ENCODE measurements at places on chromosomes 7 and 10. TPM values are rescaled to one million over a fixed set of nuclear protein-coding genes. Genes with fewer than 3 reads are reported as not detected.

INSYN2A gene
- total RNA-seq, result not detected

GPR22 gene
- not detected for total RNA-seq

PAPOLB gene
- total RNA-seq, result not detected

C10orf143 gene
- total RNA-seq, result 2.5 TPM

LBX1 gene
- total RNA-seq, result not detected

PFKP gene
- total RNA-seq, result 294 TPM

NCF1 gene
- total RNA-seq, result not detected

NPC1L1 gene
- total RNA-seq, result not detected

DNA sequence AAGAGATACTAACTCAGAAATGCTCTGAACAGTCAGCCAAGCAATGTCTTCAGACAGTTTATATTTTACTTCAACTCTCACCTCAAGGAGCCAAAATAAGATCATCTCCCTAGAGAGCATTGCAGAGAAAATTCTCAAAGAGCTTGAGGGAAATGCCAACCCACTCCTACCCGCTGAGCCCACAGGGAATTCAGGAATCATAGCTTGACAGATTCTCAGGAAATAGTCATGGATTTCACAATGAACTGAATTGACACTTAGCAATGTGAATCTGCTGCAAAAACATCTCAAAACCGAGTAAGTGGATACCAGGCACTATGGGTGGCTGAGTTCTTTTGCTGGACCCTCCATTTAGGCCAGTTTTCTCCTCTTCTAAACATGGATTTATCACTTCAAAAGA is 9.8 kb upstream of the PLAC9 start:
- peaks cover 22% of the 10 kb centered on the region for H3K27me3 ChIP-seq
- no peak overlapping the region for H3K4me3 ChIP-seq
- no peak overlapping the region for H3K27ac ChIP-seq
- DNase-seq, result no peak
- H3K36me3 ChIP-seq, result no peaks in the 10 kb centered on the region
- H3K4me1 ChIP-seq, result no peaks in the 10 kb centered on the region

GRCh38 chr7:92489634-92490033 is 11.9 kb upstream of the ERVW-1 start:
- DNase-seq, result peak; percentile 22
- H3K4me3 ChIP-seq, result no peak overlapping the region
- no peaks in the 10 kb centered on the region for H3K27me3 ChIP-seq

- no peaks in the 10 kb centered on the region for H3K27me3 ChIP-seq
- H3K36me3 ChIP-seq, result no peaks in the 10 kb centered on the region
- no peaks in the 10 kb centered on the region for H3K4me1 ChIP-seq
- DNase-seq, result no peak
- H3K27ac ChIP-seq, result no peak overlapping the region
Measured at GRCh38 chr10:67257018-67257417, 331.2 kb downstream of the LRRTM3 start.

DNA sequence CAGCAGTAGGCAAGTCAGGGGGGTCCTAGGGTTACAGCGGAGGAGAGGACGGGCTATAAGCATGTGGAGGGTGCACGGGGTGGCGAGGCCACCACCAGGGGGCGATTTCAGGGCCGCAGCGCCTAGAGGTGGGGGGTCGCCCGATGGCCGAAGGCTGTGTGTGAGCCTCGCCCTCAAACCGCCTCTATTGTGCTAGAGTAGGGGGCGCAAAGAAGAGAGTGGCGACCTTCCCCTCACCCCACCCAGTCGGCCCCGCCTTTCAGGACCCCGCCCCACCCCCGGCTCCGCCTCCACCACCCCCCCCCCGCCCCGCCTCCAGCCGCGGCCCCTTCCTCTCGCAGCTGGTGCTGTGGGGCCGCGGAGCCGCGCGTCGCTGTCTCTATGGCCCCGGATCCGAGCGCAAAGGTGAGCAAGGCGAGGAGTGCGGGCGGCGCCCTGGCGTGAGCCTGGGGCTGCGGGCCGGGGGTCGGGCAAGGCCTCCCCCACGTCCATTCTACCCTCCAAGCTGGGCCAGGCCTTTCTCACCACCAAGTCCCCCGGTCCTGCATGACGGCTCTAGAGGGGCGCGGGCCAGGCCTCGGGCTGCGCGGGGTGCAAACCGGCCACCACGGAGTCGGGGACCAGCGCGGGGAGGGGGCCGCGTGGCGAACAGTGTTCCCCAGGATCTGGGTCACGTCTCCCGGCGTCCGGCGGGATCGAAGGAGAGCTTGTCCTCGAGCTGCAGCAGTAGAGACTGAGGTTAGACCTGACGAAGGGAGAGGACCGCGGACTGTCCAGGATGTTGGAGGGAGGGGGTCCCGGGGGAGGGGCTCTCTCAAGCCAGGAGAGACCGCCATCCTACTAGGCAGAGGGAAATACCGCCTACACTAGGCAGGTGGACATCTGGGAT is at the start of gene SEMA4G:
SEMA4G (plus strand) TSS at position 318 of the 889 bp plus-strand sequence. CDS start 3,409 bp downstream, outside the sequence.
- H3K4me3 ChIP-seq, result peak within 1 kb of the TSS; percentile 72
- H3K27ac ChIP-seq, result no peak within 1 kb of the TSS
- peaks cover 6% of the 10 kb centered on the region for H3K36me3 ChIP-seq
- H3K27me3 ChIP-seq, result peaks cover 6% of the 10 kb centered on the region
- H3K4me1 ChIP-seq, result peaks cover 6% of the 10 kb centered on the region

- DNase-seq, result no peak
- no peak overlapping the region for H3K27ac ChIP-seq
- no peak overlapping the region for H3K4me3 ChIP-seq
- H3K27me3 ChIP-seq, result no peaks in the 10 kb centered on the region
- no peaks in the 10 kb centered on the region for H3K4me1 ChIP-seq
Measured at GRCh38 chr10:34889004-34889869, 74.1 kb upstream of the PARD3 start.

DNA sequence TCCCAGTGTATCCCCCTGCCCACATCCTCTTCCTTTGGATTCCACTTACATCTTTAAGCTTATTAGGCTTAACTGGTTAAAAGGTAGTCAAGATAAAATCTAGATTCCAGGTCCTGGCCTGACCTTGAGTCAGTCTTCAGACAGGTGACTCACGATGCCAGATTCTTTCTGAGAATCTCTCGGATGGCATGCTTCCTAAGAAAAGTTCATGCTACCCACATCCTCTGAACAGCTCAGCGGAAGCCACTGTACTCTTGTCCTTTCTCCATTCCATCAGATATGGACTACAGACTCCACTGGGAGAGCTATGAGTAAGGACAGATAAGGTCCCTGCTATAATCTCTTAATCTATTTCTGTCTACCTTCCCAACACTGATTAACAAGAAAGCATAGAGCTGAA is 43.4 kb downstream of the DNMBP start:
- peaks cover 6% of the 10 kb centered on the region for H3K4me1 ChIP-seq
- H3K27ac ChIP-seq, result no peak overlapping the region
- peaks cover 3% of the 10 kb centered on the region for H3K36me3 ChIP-seq
- H3K4me3 ChIP-seq, result no peak overlapping the region

DNA sequence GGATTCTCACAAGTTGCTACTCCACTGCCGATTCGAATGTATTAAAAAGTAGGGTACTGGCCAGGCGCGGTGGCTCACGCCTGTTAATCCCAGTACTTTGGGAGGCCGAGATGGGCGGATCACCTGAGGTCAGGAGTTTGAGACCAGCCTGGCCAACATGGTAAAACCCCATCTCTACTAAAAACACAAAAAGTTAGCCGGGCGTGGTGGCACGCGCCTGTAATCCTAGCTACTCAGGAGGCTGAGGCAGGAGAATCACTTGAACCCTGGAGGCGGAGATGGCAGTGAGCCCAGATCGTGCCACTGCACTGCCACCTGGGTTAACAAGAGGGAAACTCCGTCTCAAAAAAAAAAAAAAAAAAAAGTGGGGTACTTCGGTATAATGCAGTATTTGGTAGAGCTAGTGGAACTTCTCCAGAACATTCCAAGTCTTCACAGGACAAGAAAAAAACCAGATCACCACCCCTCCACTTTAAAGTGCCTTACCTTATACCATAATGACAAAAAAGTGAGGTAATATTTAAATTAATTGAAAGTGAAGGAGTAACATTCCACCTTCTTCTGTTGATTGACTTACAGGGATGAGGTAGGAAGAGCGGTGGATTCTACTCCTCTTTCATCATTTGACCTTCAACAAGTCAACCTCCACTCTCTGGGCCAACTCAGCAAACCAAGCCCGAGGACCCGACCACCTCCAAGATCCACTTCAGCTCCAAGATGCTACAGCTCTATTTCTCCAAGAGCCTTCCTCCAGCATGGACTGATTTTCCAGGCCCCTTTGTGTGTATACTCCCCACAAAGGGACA is 2.0 kb downstream of the BAZ1B start:
- peak; percentile 67 for DNase-seq
- peaks cover 44% of the 10 kb centered on the region for H3K4me1 ChIP-seq
- peaks cover 44% of the 10 kb centered on the region for H3K36me3 ChIP-seq
- H3K27me3 ChIP-seq, result no peaks in the 10 kb centered on the region
- H3K27ac ChIP-seq, result peak overlapping the region; percentile 88
- H3K4me3 ChIP-seq, result peak overlapping the region; percentile 90

DNA sequence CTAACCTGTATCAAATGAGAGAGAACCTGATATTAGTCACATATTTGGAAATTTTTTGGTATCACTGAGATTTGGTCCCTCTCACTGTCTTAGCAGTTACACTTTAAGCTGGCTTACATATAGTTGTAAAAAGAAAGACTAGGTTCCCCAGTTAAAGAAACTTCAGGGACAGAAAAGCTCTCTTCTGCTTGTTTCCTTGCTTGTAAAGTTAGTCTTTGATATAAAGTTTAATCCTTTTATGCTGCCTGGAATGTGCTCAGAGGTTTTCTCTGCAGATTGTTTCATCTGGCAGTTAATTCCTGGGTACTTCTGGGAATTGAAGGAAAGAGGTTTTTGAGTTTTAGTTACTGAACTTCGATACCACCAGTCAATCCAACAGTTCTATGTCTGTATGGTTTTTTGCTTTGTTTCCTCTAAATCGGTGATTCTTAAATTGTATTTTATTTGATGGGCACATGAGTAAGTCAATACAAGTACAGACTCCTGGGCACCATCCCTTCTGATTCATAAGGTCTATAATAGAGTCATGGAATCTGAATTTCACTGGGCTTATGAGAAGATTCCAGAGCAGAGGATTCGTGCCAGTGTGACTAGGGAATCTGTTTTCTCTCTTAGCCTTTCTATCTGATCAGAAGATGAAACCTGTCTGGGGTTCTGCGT is 1080.9 kb upstream of the C7orf33 start:
- no peaks in the 10 kb centered on the region for H3K4me1 ChIP-seq
- no peak overlapping the region for H3K4me3 ChIP-seq
- DNase-seq, result no peak

DNA sequence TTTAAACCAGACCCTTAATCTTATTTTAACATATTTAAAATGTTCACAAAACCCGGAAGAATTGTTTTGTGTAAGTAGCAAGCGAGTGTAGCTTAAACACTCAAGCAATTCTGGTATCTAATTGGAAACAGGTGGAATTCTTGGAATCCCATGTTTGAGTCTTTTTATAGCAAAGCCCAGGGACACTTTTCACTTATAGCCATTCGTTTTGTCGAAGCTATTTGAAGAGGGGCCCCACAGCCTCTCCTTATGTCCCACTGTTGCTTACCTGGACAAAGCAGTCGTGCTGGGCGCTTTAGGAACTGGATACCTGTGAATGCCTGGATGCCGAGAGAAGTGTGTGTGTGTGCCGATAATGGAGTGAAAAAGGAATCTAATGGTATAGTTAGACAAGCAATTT is 3.3 kb downstream of the CUX1 start:
- H3K27ac ChIP-seq, result no peak overlapping the region
- peaks cover 2% of the 10 kb centered on the region for H3K36me3 ChIP-seq
- H3K4me3 ChIP-seq, result no peak overlapping the region
- no peak for DNase-seq

DNA sequence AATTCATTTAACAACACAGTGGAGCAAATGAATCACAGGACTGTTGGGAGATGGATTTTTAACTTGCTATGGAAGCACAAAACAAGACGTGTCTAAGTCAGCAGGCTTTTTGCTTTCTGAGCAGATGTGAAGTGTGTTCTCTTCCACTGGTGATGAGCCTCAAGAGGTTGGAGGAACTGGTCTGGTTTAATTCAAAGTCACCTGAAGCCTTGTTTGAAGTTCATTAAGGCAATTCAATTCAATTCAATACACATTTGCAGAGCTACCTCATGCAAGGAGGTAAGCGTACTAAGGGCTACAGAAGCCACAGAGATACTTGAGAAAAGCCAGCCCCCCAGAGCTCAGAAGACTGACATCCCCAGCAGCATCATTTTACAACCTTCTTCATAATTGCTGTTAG is 68.4 kb upstream of the PALS2 start:
- H3K4me3 ChIP-seq, result no peak overlapping the region
- H3K36me3 ChIP-seq, result no peaks in the 10 kb centered on the region
- peaks cover 2% of the 10 kb centered on the region for H3K27me3 ChIP-seq

GRCh38 chr7:1693991-1694524 is 24.0 kb downstream of the ELFN1 start:
- no peak for DNase-seq
- H3K4me3 ChIP-seq, result no peak overlapping the region
- no peaks in the 10 kb centered on the region for H3K27me3 ChIP-seq
- H3K36me3 ChIP-seq, result no peaks in the 10 kb centered on the region

GRCh38 chr7:140060788-140061606 is 1.8 kb downstream of the PARP12 start:
- peaks cover 37% of the 10 kb centered on the region for H3K36me3 ChIP-seq
- H3K4me3 ChIP-seq, result peak overlapping the region; percentile 83
- peaks cover 60% of the 10 kb centered on the region for H3K4me1 ChIP-seq
- DNase-seq, result peak; percentile 62

- no peaks in the 10 kb centered on the region for H3K27me3 ChIP-seq
- no peaks in the 10 kb centered on the region for H3K4me1 ChIP-seq
- no peaks in the 10 kb centered on the region for H3K36me3 ChIP-seq
- no peak overlapping the region for H3K4me3 ChIP-seq
Measured at GRCh38 chr10:58696736-58697135, 184.1 kb downstream of the BICC1 start.

DNA sequence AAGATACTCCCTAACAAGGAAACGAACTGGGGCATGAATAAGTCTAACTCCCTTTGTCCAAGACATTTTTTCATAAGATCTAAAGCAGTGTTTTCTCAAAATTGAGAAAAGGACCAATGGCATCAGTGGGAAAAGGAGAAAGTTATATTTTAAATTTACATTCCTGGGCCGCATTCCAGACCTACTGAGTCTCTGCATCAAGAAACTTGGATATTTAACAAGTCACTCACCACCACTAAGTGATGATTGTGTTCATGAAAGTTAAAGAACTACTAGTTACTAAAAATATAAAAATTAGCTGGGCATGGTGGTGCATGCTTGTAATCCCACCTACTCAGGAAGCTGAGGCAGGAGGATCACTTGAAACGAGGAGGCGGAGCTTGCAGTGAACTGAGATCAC is 149.6 kb upstream of the MEOX2 start:
- H3K27me3 ChIP-seq, result no peaks in the 10 kb centered on the region
- no peaks in the 10 kb centered on the region for H3K4me1 ChIP-seq
- no peak for DNase-seq
- H3K4me3 ChIP-seq, result no peak overlapping the region

GRCh38 chr10:77036993-77037734 is 600.4 kb downstream of the KCNMA1 start:
- no peaks in the 10 kb centered on the region for H3K36me3 ChIP-seq
- peaks cover 3% of the 10 kb centered on the region for H3K4me1 ChIP-seq
- no peak overlapping the region for H3K27ac ChIP-seq
- H3K27me3 ChIP-seq, result no peaks in the 10 kb centered on the region
